Activated T-cell treated with anti-CD3 and anti-CD28 coated beads, Interleukin-2, amount 50 U/mL, for 4 hours (primary cell): ENCODE measurements at places on chromosomes 7 and 10.

- DNase-seq, result no peak
Observed at GRCh38 chr10:113438652-113439051, 114.2 kb upstream of the HABP2 start.

- DNase-seq, result no peak
Observed at GRCh38 chr10:8088504-8088903, 34.0 kb downstream of the GATA3 start.

DNA sequence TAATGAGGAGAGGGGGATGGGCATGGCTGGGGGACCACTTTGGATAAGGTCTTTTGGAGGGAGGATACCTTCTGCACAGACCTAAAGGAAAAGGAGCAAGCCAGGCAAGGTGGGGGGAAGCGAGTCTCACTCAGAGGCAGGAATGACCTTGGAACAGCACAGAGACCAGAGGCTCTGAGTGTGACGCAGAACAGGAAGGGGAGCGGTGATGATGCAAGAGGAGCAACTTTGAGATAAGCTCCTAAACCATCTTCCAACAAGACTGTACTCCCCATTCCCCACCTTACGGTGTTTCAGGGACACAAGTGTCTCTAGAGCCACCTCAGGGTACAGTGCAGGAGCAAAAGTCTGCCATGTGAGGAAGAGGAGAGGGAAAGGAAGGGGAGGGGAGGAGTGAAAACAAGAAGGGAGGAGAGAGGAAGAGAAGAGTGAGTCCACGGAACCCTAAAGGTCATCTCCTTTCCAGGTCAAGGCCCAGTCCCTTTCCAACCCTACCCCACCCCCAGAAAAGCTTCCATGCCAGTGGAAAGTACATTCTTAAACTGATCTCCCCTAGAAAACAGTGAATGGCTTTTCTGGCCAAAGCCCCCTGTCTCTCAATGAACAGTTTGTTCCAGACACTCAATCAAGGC is 54.1 kb downstream of the JAZF1 start:
- DNase-seq, result no peak

DNA sequence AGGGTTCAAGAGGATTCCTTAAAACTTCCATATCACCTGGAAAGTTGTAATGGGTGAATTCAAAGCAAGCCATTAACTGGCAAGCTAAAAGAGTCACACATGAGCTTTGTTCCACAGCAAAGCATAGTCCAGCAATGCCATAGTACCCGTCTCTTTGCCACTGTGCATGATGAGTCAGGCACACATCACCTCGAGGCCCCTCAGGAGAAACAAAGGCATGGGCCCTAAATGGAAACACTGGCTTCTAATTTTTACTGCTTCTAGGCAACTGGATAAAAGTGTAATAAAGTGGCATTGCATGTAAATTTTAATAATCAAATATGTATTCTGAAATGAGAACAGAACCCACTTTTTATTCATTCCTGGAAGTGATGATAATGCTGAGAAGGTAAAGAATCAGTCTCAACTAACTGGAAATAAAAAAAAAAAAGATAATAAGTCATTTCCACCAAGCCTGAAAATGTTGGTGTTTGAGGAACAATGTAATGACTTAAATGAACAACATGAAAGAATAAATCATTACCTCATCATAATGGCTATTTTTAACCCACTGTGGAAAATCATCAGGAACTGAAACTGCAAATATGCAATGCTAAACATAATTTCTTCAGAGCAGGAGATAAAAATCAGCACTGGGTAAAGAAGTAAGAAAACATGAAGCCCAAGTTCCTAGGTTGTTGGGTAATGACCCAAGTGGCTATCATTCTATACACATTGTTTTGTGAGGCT is 104.9 kb downstream of the CDK6 start:
- no peak for DNase-seq

DNA sequence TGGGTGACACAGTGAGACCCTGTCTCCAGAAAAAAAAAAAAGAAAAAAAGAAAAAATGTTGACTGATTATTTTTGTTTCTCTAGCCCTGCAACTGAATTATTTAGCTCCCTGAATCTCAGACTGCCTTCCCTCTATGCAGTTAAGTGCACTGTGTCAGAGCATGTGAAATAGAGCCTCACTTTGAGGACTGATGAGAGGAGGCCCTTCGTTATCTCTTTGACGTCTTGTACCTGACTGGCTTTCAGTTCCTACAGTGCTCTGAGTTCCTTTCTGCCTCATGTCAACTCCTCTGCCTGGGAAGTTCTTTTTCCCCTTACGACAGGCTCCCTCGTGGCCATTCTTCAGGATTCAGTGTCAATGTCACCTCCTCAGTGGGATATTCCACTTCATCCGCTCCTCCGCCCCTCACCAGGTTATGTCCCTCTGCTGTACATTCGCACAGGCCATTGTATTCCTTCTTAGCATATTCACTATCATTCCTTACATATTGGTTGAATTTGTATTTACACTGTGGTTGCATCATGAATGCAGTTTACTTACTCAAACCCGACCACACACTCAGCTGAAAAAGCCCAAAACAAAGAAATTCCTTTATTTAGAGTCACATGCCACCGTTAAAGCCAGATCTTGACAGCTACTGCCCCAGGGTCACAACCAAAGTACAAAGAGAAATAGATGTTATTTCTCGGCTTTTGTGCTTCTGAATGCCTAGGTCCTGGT is 18.1 kb upstream of the CAMK2G start:
- no peak for DNase-seq

GRCh38 chr10:16519250-16519907 is 2.3 kb downstream of the C1QL3 start:
- DNase-seq, result no peak

DNA sequence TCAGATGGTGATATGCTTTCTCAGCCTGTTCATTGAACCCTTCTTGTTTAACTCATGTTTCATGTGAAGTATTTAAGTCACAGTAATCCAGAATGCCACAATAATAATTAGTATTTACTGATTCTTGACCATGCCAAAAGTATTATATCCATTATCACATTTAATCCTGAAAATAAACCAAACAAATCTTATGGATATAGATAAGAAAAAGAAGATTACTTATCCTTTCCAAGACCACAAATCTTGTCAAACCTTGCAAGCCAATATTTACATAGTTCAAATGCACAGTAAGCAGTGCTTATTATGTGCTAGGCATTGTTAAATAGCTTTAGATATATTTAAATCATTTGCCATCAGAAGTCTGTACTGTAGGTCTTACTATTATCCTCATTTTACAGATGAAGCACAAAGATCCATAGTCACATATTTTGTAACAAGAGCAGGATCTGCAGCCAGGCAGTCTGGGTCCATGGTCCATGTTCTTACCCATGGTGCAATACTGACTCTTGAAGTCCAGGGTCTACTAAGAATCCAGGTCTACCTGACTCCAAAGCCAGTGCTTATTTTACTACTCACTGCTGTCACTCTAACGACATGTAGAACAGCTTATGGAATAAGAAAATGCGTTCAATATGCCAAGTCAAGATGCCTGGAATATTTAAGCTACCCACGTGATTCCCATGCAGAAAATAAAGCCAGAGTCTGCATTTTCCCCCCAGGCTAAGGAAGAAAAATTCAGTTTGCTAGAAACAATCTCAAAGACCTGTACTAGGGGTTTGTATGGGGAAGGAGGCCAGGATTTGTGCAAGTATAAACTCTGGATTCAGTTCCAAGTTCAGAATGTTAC is 984.8 kb upstream of the LRRTM3 start:
- no peak for DNase-seq

GRCh38 chr7:41977151-41977651 is 259.8 kb downstream of the GLI3 start:
- DNase-seq, result no peak

DNA sequence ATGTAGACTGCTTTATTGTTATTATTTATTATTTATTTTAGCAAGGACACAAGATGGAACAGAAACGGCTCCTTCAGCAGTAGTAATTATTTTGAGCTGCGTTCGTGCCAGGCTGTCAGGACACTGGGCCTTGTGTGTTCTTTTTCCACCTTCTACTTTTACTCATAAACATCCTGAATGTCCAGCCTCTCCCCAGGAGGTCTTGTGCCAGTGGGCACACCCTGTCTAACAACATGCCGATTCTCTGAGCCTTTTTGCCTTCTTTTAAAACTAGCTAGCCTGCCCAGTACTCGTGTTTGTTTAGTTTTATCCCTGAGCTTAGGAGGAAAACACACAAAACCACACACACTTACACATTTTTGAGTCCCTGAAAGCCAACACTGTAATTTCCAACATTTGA is 1.2 kb downstream of the SCIN start:
- no peak for DNase-seq

- DNase-seq, result no peak
Observed at GRCh38 chr10:3452173-3452626, 279.6 kb upstream of the PITRM1 start.

DNA sequence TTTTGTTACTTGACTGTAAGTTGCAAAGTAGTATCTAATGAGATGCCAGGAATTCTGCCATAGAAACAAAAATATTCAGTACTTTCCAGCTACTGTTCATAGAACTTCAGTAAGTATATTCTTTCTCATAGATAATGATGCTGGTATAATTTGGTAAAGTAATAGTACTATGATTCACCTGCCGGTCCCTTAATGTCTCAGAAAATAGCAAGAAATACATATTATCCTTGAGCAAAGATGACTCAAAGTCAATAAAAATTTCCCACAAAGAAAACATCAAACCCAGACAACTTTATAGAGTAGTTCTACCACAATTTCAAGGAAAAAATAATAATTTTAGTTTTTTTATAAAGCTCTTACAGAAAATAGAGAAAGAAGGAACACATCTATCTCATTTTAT is 105.4 kb downstream of the EPDR1 start:
- no peak for DNase-seq

- DNase-seq, result no peak
Observed at GRCh38 chr10:58921421-58921855, 255.0 kb upstream of the PHYHIPL start.

DNA sequence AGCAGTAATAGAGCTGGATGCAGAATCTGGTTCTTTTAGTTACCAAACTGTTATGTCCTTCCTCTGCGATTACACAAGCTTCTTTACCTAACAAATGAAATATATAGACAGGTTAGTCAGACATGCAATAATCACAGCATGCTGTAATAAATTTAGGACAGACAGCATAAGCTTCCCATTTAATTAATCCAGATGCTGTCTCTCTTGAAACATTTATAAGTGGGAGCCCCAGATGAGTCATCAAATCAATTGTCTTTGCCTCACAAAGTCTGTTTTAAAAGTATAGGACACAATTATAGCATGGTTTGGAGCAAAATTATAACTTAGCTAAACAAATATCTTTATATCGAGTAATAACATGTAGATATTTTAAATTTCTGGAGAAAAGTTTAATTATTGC is 1.6 kb downstream of the CDNF start:
- DNase-seq, result no peak

DNA sequence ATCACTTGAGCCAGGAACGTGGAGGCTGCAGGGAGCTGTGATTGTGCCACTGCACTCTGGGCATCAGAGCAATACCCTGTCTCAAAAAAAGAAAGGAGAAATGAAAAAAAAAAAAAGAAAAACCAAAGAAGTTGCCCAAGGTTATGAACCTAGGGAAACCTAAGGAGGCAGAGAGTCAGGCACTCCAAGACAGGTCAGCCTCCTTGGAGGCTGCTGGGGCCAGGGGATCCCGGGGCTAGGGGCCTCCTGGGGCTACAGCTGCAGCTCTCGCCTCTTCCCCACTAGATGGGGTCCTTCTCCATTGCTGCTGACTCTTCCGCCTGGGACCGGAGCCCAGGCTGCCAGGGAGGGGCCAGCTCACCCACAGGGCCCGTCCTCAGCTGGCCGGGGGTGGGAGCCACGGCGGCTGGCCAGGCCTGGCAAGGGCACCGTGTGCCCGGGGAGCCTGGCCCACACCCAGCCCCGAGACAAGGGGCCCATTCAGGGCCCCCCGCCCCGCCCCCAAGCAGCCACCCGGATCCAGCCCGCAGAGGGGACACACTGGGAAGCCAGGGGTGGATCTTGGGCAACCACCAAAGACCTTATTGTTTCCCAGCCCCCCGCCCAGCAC is 1.7 kb upstream of the SPACDR start:
- DNase-seq, result no peak

GRCh38 chr7:54738737-54739136 is 20.3 kb downstream of the SEC61G start:
- DNase-seq, result no peak

- DNase-seq, result no peak
Observed at GRCh38 chr7:134856091-134856490, 76.7 kb downstream of the CALD1 start.

DNA sequence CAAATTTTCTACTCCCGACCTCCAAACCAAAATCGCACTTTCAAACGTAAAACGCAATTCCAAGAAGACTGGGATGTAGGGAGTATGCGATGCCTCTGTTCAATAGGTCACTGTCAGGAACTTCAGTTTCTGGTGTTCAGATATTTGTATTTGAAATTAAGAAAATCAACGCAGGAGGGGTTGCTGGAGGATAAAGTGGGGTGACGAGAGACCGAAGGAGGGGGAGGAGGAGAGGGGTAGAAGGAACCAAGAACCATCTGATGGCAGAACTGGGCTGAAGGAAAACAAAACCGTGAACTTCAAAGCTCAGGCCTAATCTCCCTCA is 293.8 kb upstream of the NFE2L3 start:
- DNase-seq, result no peak

DNA sequence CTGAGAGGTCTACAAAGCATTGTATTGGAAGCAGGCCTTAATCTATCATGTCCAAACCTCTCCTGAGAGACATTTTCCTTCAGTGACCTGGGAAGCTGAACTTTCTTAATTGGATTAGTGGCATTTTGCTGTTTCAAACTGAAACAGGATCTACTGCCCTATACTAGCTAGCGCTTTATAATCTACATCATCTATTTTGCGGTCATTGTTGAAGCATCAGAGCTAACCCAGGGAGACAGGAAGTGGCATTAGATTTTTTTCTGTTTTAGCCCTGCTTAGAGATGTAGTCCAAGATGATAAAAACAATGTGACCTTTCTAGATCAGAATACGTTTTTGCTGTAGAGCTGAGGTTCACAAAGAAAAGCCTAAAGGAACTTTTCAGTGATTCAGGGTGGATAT is 147.4 kb upstream of the AGR3 start:
- DNase-seq, result no peak

DNA sequence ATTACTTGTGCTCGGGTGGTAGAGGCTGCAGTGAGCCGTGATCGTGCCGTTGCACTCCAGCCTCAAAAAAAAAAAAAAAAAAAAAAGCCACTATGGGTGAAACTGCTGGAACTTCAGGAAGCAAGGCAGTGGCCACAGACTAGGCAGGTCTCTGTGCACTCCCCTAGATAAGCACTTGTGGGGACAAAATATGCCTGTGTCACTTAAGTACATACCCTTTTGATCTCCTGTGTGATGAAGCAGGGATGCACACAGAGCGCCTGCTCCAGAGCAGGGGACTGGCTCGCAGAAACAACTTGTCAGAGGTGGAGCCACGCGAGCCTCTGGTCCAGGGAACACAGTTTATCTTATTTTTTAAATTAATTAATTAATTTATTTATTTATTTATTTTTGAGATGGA is 42.9 kb upstream of the PSAP start:
- DNase-seq, result no peak

- peak; percentile 26 for DNase-seq
Observed at GRCh38 chr10:84537447-84537931, 209.1 kb downstream of the CCSER2 start.

DNA sequence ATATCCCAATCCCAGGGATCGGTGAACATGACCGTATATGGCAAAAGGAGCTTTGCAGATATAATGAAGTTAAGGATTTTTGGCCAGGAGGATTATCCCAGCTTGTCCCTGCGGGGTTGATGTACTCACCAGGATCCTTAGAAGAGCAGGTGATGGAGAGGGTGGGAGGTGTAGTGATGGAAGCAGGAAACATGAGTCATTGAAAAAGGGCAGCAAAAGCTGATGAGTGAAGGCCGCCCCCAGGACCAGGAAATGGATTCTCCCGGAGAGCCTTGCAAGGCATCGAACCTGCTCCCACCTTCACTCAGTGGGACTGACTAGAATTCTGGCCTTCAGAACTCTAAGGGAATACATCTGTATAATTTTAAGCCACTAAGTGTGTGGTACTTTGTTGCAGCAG is 5.2 kb upstream of the NUPR2 start:
- DNase-seq, result no peak
